ENCODE measurements at places on chromosomes 1 and 21.

DNA sequence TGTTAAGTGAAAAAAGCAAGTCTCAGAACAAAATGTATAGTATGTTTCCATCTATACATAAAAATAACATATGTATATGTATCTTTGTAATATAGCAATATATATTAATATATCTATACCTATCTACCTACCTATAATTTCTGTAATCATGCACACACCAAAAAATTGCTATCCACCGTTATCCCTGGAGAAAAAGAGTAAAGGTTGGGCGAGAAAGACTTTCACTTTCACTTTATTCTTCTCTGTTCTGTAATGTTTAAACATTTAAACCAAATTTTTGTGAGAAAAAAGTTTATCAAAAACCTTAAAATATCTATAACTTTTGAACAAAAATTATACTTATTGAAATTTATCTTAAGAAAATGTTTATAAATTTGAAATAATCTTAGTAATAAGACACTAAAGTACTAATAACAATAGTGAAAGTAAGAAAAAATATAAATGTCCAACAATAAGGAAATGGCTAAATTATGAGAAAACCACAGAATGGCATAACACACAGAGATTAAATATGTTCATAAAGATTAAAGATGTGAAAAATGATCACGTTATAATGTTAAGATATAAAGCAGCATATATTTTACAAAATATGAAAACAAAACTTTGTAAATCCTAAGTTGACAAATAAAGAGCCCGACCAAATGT is 74.0 kb upstream of the LRRC53 start:
- no peak for DNase-seq

GRCh38 chr1:157404063-157404501 is 148.2 kb downstream of the FCRL5 start:
- DNase-seq, result peak; percentile 87

GRCh38 chr1:20078711-20079110 is 8.7 kb downstream of the PLA2G5 start:
- DNase-seq, result no peak

DNA sequence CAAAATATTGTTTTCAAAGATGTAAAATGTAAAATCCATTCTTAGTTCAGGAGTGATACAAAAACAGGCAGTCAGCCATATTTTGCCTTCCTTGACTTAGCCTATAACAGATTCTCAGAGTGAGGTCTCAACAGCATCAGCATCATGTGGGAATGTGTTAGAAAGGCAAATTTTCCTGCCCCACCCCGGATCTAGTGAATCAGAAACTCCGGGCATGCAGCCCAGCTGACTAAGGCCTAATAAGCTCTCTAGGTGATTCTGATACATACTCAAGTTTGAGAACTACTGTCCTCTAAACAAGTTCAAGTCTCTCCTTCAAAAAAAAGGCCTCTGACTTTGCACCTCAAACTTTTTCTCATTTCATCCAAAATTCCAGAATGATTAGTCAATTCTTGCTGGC is 46.9 kb upstream of the PRRC2C start:
- no peak for DNase-seq

DNA sequence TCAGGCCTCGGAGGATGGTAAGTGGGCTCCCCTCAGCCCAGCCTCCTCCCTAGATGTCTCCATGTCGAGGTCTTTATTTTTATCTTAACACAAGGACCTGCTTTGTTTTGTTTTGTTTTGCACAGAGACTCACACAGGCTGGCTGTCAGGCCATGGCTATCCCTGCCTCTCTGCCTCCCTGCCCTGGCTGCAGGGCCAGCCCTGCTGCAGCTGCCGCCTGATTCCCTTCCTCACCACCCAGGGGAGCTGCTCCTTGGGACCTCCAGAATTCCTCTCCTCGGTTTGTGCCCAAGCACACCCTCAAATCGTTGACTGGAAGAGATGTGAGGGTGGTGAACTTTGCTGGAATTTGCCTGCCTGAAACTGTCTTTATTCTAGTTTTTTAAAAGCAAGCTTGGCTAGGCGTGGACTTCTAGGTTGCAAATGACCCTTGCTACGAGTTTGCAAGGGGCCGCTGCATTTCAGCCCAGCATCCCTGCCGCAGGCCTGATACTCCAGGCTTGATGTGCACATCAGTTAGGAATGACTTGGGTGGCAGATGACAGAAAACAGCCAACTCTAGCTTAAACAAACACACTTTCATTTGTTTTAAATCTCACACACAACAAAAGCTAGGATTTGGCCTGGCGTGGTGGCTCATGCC is 37.1 kb downstream of the WNT9A start:
- no peak for DNase-seq

- DNase-seq, result no peak
Observed at GRCh38 chr1:229279242-229279641, 8.3 kb downstream of the RAB4A start.

DNA sequence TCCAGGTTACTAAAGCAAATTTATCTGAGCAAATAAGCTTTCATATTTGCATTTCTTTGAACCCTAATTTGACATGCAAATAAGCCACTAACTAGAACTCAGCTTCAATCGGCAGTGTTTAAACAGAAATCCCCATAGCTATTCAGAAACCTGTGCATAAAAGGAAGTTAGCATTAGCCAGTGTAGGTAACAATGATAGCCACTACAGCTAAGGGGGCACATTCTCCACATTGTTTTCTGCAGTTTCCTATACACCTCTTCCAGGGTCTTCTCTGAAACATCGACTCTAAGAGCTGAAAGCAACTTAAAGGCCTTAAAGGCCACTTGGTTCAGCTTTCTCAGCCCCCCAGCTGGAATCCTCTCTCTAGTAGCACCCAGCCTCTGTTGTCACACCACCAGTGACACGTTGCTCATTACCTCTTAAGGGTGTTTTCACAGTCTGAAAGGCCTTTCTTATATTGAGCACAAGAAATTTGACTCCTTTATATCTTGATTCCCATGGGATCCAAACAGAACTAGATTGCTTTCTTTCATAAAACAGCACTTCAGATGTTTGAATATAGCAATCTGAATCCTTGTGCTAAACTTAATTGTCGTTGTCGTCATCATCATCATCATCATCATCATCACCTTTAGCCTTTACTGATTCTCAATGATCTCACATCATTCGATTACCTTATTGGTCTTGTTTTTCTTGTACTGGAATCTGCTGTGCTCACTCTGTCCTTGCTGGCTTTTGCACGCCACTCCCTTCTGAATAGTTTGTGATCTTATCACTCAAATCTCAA is 93.9 kb upstream of the DAB1 start:
- no peak for DNase-seq

DNA sequence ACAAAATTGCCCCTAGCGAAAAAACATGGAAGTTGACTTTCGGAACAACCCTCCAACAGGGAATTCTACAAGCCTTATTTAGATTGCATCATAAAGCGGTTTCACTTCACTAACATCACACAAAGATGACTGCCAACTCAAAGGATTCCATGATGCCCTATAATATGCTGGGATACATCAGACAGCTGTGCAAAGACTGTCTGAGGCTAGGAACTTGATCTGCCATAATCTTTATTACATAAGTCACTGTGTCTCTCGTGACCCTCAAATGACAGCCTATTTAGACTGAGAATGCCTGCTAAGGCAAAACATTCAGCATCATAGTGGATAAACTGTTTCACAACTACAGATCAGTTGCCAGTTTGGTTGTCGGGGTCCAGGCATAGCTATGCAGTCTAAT is 23.8 kb downstream of the FH start:
- DNase-seq, result no peak

DNA sequence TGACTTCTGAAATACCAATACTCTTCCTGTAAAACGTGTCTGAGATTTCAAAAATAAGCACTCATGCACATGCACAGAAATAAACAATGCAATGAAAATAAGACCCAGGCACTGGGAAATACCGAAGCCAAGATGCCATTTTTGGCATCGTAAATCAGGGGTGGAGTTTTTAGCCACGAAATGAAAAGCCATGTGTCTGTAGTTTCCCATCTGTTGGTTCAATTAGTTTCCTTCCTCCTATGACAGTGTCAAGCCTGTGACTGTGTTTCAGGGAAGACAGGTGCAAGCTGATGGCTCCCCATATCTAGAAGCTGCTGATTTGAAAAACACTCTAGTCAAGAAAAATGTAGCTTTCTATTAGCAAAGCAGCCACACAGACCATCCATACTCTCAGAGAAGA is 480.4 kb upstream of the CAMK1G start:
- no peak for DNase-seq

DNA sequence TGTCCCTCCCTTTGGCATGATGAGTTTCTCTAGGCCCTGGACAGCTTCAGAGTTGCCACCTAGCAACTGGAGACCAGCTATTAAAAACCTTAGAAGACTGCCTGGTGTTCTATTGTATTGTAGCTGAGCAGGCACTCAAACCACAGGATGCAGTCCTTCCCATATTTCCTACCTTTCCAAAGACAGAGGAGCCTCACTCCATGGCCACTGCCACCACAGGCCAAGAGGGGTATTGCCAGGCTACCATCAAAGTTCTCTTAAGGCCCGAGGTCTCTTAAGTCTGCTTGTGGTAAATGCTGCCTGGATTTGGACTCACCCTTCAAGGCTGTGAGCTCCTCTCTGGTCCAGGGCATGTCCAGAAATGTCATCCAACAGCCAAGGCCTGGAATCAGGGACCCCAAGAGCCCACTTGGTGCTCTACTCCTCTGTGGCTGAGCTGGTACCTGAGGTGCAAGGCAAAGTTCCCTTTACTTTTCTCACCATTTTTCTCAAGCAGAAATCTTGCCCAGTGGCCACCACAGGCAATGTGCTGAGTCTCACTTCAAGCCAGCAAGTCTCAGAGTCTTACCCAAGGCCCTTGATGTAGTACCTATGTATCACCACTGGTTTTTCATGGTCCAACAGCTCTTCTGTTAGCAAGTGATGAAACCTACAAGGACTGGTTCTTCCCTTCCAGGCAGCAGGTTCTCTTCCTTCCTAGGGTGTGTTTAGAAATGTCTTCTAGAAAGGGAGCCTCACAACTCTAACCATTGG is 269.4 kb downstream of the AMY1C start:
- DNase-seq, result no peak

DNA sequence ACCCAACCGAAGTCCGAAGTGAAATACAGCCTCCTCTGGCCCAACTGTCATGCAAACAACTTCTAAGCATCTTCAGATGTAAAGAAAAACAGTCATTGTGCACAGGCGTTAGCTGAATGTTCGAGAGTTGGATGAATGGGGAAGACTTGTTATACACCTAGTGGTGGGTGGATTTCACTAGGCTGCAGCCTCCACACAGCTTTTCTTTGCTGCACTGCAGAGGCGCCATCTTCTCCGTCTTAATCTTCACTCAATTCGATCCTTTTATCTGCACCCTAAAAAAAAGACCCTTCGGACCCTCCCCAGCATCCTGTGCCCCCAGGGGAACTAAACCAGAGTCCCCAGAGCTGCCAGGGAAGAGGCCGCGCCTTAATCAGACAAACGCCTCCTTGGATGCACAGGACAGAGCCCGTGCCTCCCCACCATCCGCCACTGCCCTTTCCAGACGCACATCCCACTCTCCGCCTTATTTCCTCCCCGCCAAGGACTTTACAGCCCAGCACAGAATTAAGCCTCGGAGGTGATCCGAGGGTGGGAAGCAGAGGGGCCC is 1.4 kb downstream of the APP start:
- DNase-seq, result peak; percentile 70

DNA sequence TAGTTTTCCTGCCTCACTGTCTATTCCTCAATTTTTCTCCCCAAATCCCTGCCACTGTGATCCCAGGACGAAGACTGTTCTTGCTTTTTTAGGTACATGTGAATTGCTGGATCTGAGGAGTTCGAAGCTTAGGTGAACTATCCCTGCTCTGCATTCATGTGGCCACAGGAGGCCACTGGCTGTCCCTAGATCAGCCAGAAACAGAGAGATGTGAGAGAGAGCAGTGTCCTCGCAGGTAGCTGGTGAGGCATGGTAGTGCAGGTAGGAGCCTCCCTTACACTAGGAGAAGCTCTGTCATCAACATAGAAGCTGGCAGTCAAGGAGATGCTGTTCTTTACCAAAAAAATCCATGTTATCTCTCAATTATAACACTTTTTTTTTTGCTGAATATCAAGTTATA is 71.5 kb downstream of the USP24 start:
- no peak for DNase-seq

DNA sequence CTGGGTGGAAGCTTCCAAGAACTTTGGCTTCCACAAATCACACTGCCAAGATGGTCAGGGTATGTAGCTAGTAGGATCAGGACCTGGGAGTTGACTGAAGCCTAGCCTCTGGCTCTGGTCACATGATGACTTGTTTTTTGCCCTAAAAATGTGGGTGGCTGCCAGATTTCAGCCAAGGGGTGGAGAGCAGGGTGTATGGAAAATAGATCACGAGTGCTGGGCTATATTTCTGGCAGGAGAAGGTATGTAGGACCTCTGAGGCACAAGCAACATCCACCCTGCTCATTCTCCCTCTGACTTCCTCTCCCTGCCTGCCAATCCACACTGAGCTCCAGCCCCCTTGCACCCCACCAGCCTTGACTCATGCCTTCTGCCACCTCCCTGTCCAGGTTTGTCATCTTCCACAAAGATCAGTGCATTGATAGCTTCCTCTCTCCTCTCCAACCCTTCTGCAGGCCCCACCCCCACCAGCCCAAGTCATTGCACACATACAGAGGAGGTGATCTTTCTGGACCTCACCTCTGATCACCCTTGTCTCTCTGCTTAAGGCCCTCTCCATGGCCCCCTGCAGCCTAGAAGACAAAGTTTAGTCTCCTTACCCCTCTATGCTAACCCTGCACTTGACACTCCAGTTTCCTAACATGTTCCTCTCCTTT is 8.3 kb upstream of the CYP4B1 start:
- no peak for DNase-seq

- DNase-seq, result no peak
Observed at GRCh38 chr1:161054805-161055204, 9.0 kb upstream of the USF1 start.

GRCh38 chr1:200328379-200328778 is 81.5 kb downstream of the ZNF281 start:
- DNase-seq, result no peak

DNA sequence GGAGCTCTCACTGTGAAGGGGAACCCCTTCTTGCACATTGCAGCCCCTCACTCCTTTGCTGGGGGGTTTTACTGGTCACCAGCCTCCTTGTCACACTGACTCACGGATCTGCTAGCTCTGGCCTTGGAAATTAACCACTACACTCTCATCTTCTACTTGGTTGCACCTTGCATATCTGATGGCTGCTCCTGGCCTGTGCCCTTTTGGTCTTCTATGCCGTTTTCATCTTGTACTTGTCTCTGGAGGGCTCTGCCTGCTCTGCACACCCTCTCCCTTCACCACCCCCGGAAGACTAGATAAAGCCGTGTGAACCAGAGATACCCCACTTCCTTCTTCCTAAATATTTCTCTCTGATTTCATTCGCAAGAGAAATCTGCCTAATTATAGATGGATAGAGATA is 44.6 kb downstream of the CD247 start:
- no peak for DNase-seq

All from KG1 (cell line).